ENCODE measurements at places on chromosomes 11 and 22. TPM values are rescaled to one million over a fixed set of nuclear protein-coding genes. Genes with fewer than 3 reads are reported as not detected.

CRACR2B gene
- 3.9 TPM for total RNA-seq

TMEM126A gene
- total RNA-seq: 32.9 TPM

DNA sequence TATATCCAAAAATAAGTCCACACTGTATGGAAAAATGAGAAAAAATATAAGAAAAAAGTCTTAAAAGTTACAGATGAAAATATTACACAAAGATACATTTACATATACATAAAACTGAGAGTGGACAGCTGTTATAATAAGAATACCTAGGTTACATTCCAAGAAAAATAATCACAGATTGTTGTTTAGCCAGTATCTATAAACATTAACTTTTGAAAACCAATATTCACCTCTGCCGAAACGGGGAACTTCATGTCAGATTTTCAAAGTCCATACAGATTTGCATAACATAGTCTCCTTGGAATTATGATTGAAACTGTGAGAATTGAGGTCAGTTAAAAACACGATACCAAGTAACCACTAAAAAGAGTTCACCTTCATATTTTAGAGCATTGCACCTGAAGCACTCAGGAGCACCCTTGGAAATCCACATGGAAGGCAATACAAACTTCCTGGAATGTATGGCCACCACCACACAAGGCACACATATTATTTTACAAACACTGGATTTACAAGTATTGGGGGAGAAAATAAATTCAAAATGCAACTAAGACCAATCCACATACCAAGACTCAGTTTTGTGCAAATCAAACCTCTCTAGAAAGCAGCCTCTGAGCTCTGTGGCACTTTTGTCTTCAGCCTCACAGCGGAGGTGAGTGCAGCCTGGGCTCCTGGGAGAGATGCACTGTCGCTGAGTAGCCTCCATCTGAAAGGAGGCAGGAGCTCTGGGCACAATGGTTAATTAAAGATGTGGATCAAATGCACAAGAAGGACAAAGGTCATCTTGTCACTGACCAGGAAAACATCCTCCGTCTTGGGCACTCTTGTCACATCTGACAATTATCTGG lies 34.4 kb downstream of the ZNF195 start:
- peaks cover 3% of the 10 kb centered on the region for H3K27me3 ChIP-seq
- no peak overlapping the region for H3K4me3 ChIP-seq
- no peaks in the 10 kb centered on the region for H3K36me3 ChIP-seq
- DNase-seq: no peak
- no peaks in the 10 kb centered on the region for H3K4me1 ChIP-seq

DNA sequence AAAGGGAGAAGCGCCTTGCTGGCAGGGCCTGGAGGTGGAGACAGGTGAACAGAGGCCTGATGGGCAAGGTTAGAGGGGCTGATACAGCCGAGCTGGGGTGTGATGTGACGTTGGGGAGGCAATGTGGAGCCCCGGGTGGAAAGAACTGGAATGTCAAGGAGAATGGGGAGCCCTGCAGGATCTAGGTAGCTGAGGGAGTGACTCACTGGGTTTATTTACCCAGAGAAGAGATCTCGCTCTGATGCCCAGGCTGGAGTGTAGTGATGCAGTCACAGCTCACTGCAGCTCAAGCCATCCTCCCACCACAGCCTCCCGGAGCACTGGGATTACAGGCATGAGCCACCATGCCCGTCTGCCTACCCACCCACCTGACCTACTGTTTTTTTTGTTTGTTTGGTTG lies 1.9 kb upstream of the CYB5R3 start:
- no peaks in the 10 kb centered on the region for H3K36me3 ChIP-seq
- no peak for DNase-seq
- H3K4me1 ChIP-seq: peaks cover 27% of the 10 kb centered on the region
- H3K4me3 ChIP-seq: no peak overlapping the region
- H3K27ac ChIP-seq: no peak overlapping the region
- no peaks in the 10 kb centered on the region for H3K27me3 ChIP-seq

DNA sequence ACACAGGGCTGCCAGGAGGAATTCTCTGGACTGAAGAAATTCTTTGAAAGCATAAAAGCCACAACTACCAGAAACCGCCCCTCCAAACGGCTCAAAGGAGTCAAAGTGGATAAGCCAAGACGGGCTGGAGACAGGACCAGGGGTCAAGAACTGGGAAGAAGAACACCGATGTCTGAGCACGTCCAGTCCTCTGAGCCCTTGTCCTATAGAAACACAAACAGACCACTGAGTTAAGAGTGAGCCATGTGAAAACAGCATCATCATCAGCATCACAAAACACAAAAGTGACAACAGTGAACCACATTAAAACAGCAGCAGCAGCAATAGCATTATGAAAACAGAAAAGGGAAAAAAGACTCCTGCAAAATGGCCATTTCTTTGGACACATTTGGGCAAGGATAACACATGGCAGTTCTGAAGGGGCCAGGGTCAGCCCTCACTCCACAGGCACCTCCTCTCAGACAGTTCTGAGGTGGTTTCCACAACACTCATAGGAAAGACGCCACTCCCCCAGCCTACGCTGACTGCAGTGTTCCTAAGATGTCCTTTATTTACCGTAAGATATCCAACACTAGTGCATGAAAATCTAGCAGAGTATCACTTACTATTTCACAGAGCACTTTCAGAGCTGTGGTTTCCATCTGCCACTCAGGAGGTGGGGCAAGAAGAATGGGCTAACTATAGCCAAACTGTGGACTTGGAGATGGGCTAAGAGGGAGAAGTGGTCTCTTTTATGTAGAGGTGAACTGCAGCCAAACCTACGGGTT lies 28.6 kb upstream of the YPEL1 start:
- H3K4me3 ChIP-seq: no peak overlapping the region
- no peaks in the 10 kb centered on the region for H3K27me3 ChIP-seq
- H3K36me3 ChIP-seq: peaks cover 2% of the 10 kb centered on the region

DNA sequence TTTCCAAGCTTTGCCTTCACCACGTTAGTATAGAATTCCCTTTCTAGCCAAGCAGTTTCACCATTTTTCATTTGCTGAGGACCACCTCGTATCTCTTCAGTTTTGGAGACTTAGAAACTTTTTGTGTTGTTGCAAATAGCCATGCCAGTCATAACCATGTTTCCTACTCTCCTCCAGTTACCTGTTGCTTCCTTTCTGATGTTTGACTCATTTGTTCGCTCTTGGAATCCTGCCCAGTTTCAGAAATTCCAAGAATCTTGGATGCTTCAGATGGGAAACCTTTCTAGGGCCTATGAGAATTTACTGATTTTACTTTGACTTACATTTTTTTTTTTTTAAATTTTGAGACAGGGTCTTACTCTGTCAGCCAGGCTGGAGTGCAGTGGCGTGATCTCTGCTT lies 65.4 kb downstream of the PPP6R3 start:
- H3K27ac ChIP-seq: peak overlapping the region; percentile 67
- H3K27me3 ChIP-seq: no peaks in the 10 kb centered on the region
- H3K4me1 ChIP-seq: peaks cover 91% of the 10 kb centered on the region
- H3K4me3 ChIP-seq: no peak overlapping the region
- H3K36me3 ChIP-seq: peaks cover 19% of the 10 kb centered on the region

DNA sequence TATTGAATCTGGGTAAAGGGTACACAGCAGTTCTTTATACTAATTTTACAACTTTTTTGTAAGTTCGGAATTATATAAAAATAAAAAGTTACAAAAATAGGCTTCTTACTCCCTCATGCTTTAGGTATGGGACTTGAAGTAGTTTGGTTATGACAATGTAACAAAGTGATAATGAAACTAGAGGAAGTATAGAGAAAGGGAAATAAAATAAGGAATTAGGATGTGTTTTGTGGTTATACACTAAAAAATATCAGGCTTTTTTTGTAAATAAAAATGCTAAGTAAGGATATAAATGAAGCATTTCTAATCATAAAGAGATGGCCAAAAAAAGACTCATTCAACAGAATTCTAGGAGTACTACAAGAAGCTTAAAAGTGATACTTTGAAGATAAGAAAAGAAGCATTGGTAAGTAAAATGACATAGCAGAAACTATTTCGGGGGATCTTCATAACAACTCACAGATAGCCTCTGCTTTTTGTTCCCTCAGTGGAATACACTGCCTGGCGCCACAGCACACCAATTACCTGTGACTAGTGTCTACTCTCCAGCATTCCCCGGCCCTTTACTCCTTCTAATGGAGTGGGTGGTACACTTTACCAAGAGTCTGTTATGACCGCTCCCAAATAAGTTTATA lies 322.7 kb upstream of the PITPNB start:
- H3K36me3 ChIP-seq: no peaks in the 10 kb centered on the region
- no peak for DNase-seq
- H3K27me3 ChIP-seq: no peaks in the 10 kb centered on the region
- peaks cover 27% of the 10 kb centered on the region for H3K4me1 ChIP-seq

DNA sequence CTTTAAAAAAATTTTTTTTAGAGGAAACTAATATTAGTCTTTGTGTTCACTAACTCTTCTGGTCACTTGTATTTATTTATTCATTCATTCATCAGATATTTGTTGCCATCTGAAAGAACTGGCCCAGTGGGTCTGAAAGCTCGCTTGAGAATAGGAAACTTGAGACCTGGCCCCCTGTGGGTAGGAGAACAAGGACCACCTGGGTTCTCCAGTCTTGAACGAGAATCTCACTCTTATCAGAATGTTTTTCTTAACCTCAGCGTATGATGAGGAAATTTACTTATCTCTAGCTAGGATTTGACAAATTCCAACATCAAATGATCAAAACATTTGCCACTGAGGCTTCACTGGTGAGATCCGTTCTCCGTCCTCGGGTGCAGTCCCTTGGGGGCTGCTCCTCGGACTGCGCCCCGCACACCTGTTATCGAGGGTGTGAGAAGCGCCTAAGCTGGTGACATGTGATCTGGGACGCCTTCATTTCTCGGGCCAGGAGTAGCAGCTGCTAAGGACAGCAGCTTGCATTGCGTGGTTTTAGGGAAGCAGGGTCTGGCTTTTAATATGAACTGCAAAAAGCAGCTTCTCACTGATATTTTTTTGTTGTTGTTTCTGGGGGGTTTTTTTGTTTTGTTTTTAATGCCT lies 6.3 kb downstream of the C22orf31 start:
- H3K27me3 ChIP-seq: no peaks in the 10 kb centered on the region
- H3K36me3 ChIP-seq: no peaks in the 10 kb centered on the region
- H3K4me1 ChIP-seq: peaks cover 12% of the 10 kb centered on the region
- no peak for DNase-seq
- H3K27ac ChIP-seq: peak overlapping the region; percentile 1
- no peak overlapping the region for H3K4me3 ChIP-seq
